GM23248 (cell line): ENCODE measurements at places on chromosomes 7 and 10. TPM values are rescaled to one million over a fixed set of nuclear protein-coding genes. Genes with fewer than 3 reads are reported as not detected.

Gene HOXA5
- 0.25 and 4.0 TPM in 2 replicates for total RNA-seq

Gene CALML3
- total RNA-seq = not detected in 2 replicates

Gene GPR26
- not detected in 2 replicates for total RNA-seq

Gene DEPP1
- total RNA-seq = 7.0 and 10.1 TPM in 2 replicates

Gene MBL2
- total RNA-seq = not detected in 2 replicates

Gene CYP3A5
- total RNA-seq = not detected in 2 replicates

Gene TMEM236
- total RNA-seq = 0.11 and 0.13 TPM in 2 replicates

Gene TMEM139
- not detected in 2 replicates for total RNA-seq

Gene FAM25A
- not detected in 2 replicates for total RNA-seq

Gene SORCS1
- not detected in 2 replicates for total RNA-seq

Gene DIP2C
- total RNA-seq = 10.2 and 12.0 TPM in 2 replicates

Gene BLNK
- not detected in 2 replicates for total RNA-seq

Gene IGF2BP3
- total RNA-seq = 13.7 and 18.2 TPM in 2 replicates

Gene SPDYE3
- not detected in 2 replicates for total RNA-seq

Gene EPHA1
- total RNA-seq = not detected in 2 replicates

Gene PAX4
- total RNA-seq = not detected in 2 replicates

Gene TSPAN33
- total RNA-seq = 0.76 TPM in 2 replicates

Gene RHOBTB1
- total RNA-seq = 14.6 and 16.2 TPM in 2 replicates

Gene ZNF92
- 3.4 and 4.3 TPM in 2 replicates for total RNA-seq

Gene SPDYE6
- total RNA-seq = not detected in 2 replicates

Gene BAMBI
- 0.76 and 1.8 TPM in 2 replicates for total RNA-seq

Gene LRIT2
- not detected in 2 replicates for total RNA-seq

Gene CADPS2
- 0.13 and 0.43 TPM in 2 replicates for total RNA-seq

Gene PDCD4
- 49.9 and 52.7 TPM in 2 replicates for total RNA-seq

Gene FXYD4
- not detected in 2 replicates for total RNA-seq

Gene MDFIC
- total RNA-seq = 50.3 and 53.1 TPM in 2 replicates

Gene GIMAP8
- total RNA-seq = not detected in 2 replicates

Gene CHCHD2
- total RNA-seq = 307 and 392 TPM in 2 replicates

Gene MMP21
- total RNA-seq = not detected in 2 replicates

Gene VSTM4
- total RNA-seq = 8.7 and 9.5 TPM in 2 replicates

Gene CRYGN
- total RNA-seq = not detected in 2 replicates

Gene RAB11FIP2
- 13.0 and 16.4 TPM in 2 replicates for total RNA-seq

Gene LIPF
- total RNA-seq = not detected in 2 replicates

Gene CRPPA
- 1.8 and 3.8 TPM in 2 replicates for total RNA-seq

Gene VSTM2A
- total RNA-seq = not detected in 2 replicates

Gene EVX1
- not detected in 2 replicates for total RNA-seq

Gene CYP3A4
- not detected in 2 replicates for total RNA-seq

Gene ZNF853
- total RNA-seq = 0.22 and 0.51 TPM in 2 replicates
